Trophoblast cell (in vitro differentiated cells and primary cell): ENCODE measurements at places on chromosomes 11 and 22.

DNA sequence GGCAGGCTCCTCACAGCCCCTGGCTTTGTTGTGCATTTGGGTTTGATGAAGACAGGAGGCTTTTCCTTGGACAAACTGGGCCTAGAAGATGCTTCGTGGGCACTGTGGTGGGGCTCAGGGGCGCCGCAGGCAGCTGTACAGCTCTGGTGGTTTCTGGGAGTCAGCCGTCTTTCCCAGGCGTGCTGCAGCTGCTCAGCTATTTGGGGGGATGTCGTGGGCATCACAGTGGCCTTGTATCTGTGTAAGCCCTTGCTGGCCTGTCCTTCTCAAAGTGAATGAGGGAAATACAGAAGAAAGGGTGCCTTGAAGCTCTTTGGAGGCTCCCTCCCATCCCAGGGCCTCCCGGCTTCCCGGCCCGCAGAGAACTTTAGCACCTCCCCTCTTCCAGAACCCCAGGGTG lies 89.5 kb downstream of the TBC1D22A start:
- DNase-seq: no peak

DNA sequence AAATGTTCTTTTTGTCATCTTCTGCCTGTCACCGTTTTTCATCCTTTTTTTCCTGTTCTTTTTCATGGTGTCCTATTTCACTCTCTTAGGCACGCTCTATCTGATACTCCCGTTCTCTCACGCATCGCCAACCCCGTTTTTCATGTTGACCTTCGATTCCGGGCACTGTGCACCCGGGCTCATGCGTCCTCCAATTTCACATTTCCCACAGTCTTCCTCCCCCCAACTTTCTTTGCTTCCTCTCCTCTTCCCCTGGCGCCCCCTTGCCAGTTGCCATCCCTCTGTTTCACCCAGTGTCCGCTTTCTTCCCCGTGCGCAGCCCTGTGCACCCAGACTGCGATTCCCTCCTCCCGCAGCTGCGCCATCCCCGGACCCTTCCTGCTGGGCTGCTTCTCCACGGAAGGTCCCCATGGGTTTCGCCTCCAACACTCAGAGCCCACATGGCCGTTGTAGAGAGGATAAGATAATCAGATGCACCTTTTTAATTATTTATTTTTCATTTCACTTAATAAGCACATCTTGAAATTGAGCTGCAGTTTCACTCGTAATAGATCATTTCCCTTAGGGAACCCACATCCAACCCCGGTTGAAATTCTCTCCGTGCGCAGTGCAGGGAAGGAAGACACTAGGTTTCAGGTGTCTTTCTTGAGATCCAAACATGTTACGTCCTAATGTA lies 791.1 kb downstream of the NTM start:
- DNase-seq: no peak

DNA sequence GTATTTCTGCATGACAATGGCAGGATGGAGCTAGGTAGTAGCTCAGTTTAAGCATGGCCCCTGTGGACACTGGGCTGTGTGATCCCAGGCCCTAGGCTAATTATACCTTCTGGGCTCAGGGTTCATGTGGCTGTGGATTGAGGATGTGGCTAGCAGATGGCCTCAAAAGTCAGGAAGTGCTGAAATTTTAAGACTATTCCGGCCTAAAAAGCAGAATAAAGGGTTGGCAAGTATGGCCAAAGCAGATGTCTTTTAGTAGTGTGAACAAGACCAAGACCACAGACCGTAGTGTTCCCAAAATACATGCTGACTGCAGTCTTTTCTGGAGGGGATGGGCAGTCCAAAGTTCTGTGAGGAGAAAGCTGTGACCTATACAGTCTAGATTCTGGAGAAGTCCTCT lies 115.7 kb upstream of the RAG2 start:
- no peak for DNase-seq

GRCh38 chr11:78645226-78646202 lies 70.8 kb upstream of the NARS2 start:
- DNase-seq: peak; percentile 78

GRCh38 chr11:34028425-34028824 lies 23.1 kb upstream of the CAPRIN1 start:
- no peak for DNase-seq

- no peak for DNase-seq
These were observed 208.0 kb downstream of the DSCAML1 start for GRCh38 chr11:117589063-117589462.

DNA sequence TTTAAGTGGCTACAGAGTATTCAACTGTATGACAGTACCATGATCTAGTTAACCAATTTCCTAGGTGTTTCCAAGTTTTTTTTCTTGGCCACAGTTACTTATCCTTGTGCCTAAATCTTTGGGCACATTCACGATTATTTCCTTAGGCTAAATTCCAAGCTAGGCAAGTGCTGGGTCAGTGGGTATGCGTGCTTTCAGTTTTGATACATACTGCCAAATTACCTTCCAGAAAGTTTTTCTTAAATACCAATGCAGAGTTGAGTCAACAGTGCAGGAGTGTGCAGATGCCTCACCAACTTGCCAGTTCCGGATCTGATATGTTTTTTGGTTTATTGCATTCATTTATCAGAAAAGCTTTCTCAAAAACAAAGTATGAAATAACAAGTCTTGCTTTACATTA lies 67.9 kb upstream of the OR4B1 start:
- peak; percentile 70 for DNase-seq

GRCh38 chr11:11622772-11623171 lies 967 bp upstream of the GALNT18 start:
- DNase-seq: no peak
